Stimulated activated CD4-positive, alpha-beta T cell treated with anti-CD3 and anti-CD28 coated beads, TNF-alpha, amount 100 ng/mL, for 1 hour (primary cell): ENCODE measurements at places on chromosomes 4 and X.
A peak's percentile ranks its signal among the peaks of the same experiment; 100 is the strongest.

DNA sequence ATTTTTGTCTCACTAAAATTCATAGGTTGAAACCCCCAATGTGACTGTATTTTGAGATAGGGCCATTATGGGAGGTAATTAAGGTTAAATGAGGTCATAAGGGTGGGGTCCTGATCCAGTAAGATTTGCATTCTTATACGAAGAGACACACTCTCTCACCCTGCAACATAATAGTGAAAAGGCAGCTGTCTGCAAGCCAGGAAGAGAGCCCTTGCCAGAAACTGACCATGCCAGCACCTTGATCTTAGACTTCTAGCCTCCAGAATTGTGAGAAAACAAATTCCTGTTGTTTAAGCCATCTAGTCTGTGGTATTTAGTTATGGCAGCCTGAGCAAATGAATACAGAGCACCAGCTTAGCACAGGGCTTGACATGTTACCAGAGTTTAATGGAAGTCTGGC is 17.5 kb upstream of the IGSF1 start:
- no peak for DNase-seq

DNA sequence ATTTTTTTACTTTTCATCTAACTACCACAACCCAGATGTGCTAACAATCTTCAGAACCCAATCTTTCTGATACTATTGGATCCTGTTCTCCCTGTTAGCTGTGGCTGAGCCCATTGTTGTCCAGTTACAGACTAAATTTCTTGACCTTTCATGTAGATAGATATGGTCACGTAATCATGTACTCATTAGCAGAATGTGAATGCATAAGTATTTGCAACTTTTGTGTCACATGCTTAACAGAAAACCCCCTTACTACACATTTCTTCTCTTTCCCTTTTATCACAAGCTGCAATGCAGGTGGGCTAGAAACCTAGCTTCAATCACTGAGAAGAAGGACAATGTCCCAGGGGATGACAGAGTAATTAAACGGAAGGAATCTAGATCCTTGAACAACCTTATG is 13.1 kb upstream of the FAM13A start:
- no peak for DNase-seq

GRCh38 chrX:23788521-23788920 is 5.5 kb downstream of the SAT1 start:
- no peak for DNase-seq

- DNase-seq: no peak
Measured at GRCh38 chrX:7330971-7331746, 183.2 kb upstream of the PUDP start.

DNA sequence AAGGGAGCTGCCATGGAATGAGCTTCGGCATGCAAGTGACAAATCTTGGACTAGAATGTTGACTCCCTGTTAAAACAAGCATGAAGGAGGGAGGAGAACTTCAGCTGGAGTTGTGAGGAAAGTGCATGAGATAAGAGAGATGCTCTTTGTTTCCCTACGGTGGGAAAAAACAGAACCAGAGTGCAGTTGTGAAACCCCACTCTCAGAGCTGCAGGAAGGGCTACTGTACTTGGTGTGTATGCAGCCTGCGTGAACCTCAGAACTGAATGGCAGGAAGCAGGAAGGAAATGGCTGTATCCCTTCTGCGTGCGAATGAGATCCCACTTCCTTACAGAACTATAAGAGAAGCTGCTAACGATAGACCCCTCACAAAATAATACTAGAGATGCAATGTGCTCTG is 57.2 kb downstream of the EGF start:
- DNase-seq: no peak

- no peak for DNase-seq
Measured at GRCh38 chrX:119427024-119427794, 28.1 kb downstream of the SLC25A43 start.

DNA sequence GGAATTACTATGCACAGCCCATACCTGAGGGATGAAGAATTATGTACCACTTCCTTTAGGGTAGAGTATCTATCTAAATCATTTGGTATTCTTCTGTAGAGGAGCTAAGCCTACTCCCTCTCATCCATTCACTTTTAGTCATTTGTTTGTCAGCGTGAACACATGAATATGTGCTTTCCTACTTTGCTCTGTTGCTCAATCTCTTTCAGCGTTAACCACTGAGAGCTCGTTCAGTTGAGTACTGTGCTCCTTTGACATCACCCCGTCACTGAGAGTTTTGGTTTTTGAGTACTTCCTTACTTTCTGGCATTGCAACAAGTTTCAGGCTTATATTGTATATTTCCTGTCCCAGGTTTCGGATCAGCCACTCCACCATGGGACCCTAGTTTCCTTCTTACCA is 700.6 kb downstream of the NLGN4X start:
- no peak for DNase-seq

DNA sequence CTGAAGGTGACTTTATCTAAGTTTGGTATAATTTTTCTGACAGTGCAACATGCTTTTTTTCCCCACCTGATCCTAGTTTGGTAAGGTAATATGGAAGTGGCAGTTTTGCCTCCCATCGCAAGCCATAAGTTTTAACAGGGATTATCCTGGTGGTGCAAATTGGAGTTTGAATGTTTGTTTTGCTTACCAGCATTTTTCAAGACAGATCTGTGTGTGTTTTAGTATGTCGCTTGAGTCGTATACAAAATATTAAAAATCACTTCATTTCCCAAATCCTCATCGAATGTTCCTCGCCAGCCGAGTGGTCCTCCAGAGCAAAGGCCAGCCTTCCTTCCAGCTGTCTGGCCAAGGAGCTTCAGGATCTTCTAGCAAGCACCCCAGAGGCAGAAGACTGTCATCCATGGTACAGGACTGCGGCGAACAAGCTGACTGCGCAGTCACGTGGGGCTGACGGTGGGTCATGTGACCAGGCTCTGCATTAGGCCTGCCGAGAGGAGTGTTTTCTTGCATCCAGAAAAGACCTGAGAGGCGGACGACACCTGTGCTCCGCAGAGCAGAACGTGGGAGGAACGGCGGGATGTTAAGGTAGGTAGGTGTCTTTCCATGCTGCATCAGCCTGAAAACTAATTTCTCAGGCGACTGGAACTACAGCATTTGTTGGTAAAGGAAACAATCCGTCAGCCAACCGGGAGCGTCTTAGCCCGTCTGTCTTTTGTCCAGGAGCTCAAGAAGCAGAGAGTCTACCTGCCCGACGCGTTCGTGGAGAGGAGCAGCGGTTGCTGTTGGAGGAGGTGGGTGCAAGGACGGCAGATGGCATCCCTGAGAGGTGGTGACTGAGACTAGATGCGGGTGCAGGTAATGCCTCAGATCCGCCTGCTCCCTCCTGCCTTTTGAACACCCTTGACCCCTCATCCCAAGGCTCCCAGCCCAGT is at the start of gene GPRASP3:
Gene GPRASP3 (plus strand): TSS at position 507 of the 932 bp plus-strand sequence. CDS start 28,253 bp downstream, outside the sequence.
- peak; percentile 50 for DNase-seq

DNA sequence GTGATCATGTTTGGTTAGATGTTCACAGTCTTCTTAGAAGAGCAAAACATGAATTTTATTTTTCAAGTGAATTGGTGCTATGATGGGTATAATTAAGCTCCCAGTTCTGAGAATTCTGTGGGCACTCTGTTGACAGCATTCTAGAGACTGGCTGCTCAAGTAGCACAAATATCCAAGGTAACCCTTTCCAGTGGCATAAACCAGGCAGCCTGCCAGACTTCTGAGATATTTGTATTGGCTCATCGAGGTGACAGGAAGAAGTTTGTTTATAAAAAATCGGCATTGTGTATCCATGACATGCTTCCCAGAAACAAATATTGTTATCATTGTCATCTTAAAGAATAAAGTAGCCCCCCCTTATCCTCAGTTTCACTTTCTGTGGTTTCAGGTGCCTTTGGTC is 28.3 kb downstream of the LANCL3 start:
- DNase-seq: no peak

DNA sequence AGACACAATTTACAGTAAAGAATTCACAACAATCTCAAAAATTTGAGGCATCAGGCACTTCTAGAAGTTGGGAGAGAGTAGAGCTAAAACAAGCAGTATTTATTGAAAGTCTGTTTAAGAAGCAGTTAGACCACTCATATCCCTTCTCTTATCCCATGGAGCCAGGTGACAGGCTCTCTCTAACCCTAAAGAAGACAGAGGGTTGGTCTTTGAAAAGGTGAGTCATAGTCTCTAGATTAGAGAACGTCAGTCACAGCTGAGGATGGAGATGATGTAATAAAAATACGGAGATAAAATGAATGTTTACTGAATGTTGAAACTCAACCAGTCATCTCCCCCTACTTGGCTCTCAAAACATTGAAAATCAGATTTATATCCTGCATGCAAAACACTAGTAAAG is 223.8 kb downstream of the CHIC2 start:
- DNase-seq: no peak

GRCh38 chr4:2574863-2575262 is 38.4 kb downstream of the FAM193A start:
- no peak for DNase-seq

- DNase-seq: no peak
Measured at GRCh38 chr4:173038192-173038896, 130.3 kb upstream of the GALNT7 start.

DNA sequence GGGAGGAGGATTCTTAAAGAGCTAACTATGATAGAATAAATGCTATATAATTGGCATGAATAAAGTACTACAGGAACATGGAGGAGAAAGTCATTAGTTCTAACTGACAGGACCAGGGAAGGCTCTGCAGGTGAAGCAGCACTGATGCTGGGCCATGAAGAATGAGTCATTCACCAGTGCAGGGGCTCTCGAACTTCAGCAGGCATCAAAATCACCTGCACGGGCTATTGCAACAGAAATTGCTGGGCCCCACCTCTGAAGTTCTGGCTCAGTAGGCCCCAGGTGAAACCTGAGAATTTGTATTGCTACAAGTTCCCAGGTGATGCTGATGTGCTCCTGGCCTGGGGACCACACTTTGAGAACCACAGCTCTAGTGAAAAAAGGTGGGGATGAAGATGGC is 33.7 kb downstream of the TMEM150C start:
- DNase-seq: no peak

GRCh38 chr4:10677796-10678497 is 6.6 kb downstream of the CLNK start:
- no peak for DNase-seq

GRCh38 chrX:119541188-119541587 is 24.0 kb downstream of the STEEP1 start:
- no peak for DNase-seq

DNA sequence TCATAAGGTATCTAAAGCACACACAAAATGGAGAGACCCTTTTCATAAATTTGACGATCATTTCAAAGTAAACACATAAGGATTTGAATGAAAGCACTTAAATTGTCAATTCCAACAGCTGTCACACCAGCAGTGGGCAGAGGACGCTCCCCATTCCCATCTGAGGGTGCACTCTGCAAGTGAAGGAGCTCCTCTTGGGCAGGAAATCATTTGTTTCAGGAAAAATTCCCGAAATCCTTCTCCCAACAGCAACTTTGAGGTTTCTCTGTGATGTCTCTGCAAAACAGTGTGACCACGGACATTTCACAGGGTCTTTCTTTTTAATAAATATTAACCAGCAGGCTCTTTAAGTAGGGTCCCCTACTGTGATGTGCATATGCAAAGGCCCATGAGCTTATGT is 111.0 kb downstream of the EPHA5 start:
- DNase-seq: no peak

GRCh38 chr4:17476853-17477252 is 35.0 kb downstream of the QDPR start:
- DNase-seq: no peak

DNA sequence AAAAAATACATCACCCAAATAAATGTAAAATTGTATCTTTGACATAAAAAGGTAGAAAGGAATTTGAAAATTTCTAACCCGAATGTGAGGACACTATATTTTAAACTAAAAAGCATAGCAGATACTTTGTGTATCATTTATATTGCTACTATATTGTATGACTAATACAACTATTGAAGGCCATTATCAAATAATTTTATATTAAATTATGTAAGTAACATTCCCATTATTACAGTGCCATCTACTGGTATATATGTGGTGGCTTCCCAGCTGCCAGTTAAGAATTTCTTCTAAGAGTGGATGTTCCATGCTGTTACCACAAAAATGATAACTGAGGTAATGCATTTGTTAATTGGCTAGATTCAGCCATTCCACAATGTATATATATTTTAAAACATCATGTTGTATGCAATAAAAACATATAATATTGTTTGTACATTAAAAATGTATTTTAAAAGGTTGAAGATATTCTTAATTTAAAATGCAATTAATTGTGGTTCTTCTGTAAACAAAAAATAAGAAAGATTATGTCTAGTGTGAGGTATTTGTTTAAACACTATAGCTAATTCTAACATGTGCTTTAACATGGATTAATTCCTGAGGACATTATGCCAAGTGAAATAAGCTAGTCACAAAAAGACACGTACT is 65.3 kb downstream of the EGF start:
- DNase-seq: no peak

DNA sequence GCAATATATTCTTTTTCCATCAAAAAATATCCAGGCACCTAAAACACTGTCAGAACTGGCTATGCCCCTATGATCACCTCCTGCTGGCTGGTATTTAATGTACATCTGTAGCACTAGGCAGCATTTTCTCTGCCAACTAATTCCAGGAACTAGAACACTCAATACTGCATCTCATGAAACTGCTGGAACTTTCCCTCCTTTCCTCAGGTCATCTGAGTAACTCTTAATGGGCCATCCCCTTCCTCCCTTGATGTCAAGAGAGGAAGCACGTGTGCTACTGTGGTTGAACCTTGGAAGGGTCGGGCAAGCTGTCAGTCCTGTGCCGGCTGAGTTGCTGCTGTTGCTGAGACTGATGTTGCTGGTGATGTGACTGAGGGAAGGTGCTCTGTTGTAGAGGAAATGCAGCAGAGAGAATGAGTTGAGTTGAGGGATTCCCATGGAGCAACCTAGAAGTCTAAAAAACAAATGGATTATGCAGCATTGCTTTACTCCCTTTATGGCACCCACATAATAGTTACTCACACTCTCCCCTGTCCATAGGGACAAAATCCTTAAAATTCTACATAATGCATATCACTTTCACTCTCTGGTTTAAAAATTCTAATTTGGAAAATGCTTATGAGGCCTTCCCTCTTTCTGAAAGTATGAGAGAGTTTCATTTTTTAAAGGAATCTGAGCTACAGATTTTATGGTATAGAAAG is 39.5 kb downstream of the TMEM165 start:
- DNase-seq: no peak

- no peak for DNase-seq
Measured at GRCh38 chr4:115334736-115335411, 221.5 kb upstream of the NDST4 start.

GRCh38 chrX:110286106-110286505 is 31.8 kb downstream of the AMMECR1 start:
- DNase-seq: no peak

DNA sequence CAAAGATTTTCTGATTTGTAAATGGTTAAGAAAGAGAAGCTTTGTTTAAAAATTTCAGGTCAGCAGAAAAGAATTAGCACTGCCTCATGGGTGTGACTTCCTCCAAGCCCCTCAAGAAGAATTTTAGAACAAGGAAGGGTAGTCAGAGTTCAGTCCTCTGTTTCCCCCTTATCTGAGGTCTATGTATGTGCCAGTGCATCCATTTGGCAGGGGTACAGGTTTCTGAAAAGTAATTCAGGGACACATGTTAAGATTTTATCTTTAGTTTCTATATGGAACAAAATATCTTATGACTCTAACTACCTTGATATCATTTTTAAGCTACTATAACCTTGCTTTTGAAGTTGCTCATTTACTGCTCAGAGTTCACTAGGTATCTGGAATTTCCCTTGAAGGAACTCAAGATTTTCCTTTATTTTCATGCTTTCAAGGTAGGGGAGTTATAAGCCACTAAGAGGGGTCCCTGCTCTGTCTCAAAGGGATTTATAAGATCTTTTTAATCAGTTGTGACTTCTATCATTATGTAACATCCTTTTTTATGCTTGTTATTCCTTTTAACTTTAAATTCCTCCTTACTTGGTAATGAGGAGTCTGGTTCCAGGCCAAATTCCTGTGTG is 24.4 kb upstream of the PLK4 start:
- DNase-seq: no peak

- no peak for DNase-seq
Measured at GRCh38 chr4:125352521-125352920, 37.8 kb downstream of the FAT4 start.
